ENCODE measurements at places on chromosomes 1 and 21.

DNA sequence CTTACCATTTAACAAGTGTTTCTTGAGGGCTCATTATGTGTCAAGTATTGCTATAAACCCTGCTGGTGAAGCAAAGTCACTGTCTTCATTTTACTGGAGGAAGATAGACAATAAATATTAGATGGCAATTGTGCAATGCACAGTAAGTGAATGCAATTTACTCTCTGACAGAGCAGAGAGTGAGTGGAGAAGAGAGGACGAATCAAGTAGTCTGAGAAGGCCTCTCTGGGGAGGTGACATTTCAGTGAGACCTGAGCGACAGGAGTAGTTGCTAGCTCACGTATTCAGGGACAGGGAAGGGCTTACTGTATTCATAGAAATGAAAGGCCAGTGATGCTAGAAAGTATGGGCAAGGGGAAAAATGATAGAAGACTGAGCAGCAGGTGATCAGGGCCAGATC, 1.2 kb upstream of the NMNAT2 start:
- no peak for DNase-seq

DNA sequence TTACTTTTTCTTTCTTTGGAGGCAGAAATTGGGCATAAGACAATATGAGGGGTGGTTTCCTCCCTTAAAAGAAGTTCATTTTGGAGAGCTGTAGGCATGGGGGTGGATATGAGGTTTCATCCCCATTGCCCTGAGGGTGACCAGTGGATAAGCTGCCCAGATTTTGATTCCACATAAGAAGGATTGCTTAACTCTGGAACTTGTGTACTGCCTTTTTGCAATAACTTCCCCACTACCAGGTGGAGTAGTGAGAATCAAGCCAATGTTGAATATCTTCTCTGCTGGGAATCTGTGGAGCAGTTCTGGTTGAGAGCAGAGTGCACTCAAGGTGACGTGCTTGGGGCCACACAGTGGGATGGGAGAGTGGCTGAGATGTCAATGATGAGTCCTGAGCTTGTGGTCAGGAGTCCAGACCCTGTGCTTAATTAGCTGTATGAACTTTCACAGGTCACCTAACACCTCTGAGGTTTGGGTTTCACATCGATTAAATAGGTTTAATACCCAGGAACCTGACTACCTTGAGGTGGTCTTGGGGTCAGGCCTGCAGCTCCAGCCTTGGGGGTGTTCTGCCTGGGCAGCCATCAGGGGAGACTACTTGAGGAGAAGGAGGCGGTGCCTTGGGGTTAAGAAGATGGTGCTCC, 152.9 kb downstream of the FCRL5 start:
- no peak for DNase-seq

DNA sequence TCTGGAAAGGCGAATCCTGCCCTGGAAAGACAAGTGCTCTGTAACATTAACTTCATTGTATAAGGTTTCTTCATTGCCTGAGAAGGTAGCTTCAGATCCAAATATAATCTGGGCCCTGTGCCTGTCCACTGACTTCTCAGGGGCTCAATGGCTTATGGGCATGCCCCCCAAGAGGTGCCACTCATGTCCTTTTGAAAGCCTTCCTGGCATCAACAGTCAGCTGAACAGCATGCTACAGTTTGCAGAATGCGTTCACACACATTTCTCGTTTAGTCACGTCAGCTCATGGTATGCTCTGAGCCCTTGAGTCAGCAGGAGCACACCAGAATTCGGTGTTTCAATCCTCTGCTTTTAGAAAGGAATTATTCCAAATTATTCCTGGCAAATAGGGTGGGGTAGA, 23.8 kb downstream of the TMCC2 start:
- no peak for DNase-seq

DNA sequence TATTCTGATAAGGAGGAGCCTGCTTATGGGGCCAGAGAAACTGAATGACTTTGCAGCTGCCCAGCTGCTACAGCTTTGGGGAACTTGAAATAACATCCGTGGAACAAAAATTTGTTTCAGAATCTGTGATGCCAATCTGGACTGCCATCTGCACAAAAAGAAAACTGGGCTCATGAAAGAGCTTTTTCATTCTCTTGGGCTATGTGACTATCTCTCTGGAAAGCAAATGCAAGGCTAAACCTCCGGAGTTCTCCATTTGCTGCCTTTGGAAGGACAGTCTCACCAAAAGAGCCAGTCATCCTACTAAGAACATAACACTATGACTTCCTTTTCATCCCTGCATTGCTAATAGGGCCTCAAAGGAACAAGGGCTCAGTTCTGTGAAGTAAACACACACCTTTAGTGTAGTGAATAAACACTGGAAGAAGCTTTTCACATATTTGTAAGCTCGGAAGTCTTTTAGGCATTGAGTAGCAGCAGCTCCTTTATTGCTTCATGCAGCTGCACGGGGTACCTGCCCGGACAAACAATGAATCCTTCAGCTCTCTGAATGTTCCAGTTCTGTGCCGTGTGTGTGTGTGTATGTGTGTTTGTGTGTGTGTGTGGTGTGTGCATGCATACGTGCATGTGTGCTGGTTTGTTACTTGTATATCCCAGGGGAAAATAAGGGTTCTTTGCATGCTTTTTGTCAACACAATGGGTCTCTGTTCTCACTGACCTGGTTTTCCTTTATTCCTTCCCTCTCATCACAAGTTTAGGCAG, 255.5 kb upstream of the SGIP1 start:
- no peak for DNase-seq

DNA sequence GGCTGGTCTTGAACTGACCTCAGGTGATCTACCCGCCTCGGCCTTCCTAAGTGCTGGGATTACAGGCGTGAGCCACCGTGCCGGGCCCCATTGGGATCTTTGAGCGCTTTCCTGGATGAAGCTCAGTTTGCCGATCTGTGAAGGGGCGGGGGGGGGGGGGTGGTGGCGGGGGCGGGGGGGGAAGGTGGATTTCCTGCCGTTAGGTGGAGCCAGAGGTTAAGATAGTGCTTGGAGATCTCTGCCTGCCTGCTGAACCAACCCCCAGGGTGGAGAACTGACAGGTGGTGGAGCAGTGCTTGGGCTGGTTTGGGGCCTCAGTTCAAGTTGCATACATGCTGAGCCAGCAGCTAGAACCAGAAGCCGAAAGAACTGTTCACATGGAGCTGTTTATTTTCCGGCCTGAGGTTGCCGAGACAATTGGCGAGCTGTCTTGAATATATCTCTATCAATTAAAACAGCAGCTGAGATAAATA, 1.7 kb downstream of the TMCC2 start:
- DNase-seq, result peak; percentile 44

- peak; percentile 50 for DNase-seq
Observed at GRCh38 chr1:215082532-215083382, at the start of gene KCNK2. Gene KCNK2, plus strand, starts transcription at chr1:215082737. Its CDS starts 649 bp downstream, at chr1:215083386.

- no peak for DNase-seq
Observed at GRCh38 chr1:225778337-225778669, 677 bp downstream of the SRP9 start.

DNA sequence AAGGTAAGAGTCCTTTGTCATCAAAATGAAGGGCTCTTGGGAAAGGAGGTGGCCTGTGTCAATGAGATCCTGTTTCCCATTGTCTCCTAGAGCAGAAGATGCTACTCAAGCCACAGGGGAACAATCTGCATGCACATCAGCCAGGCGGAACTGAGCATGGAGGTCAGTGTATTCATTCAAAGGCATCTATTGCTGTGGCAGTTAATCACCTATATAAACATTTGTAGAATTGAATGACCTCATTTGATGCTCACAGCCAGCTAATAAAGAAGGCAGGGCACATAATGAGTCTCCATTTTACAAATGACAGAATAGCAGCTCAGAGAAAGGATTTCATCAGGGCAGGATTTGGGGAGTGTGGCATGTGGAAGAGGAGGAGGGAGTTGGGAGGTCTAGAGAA, 5.7 kb upstream of the FYB2 start:
- peak; percentile 17 for DNase-seq

DNA sequence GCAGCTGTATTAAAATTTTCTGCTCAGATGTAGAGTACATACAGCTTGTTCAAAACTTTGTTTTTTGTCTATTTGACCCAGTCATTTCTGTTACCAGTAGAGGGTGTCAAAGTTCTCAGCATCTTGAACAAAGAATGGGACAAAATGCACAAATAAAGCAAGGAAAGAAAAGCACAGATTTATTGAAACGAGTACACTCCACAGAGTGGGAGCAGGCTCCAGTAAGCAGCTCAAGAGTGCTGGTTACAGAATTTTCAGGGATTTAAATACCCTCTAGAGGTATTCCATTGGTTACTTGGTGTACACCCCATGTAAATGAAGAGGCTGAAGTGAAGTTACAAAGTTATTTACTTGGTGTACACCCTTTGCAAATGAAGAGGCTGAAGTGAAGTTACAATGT, 8.9 kb upstream of the PRMT6 start:
- peak; percentile 1 for DNase-seq

GRCh38 chr1:157894613-157895165, 53.1 kb upstream of the CD5L start:
- DNase-seq, result no peak

DNA sequence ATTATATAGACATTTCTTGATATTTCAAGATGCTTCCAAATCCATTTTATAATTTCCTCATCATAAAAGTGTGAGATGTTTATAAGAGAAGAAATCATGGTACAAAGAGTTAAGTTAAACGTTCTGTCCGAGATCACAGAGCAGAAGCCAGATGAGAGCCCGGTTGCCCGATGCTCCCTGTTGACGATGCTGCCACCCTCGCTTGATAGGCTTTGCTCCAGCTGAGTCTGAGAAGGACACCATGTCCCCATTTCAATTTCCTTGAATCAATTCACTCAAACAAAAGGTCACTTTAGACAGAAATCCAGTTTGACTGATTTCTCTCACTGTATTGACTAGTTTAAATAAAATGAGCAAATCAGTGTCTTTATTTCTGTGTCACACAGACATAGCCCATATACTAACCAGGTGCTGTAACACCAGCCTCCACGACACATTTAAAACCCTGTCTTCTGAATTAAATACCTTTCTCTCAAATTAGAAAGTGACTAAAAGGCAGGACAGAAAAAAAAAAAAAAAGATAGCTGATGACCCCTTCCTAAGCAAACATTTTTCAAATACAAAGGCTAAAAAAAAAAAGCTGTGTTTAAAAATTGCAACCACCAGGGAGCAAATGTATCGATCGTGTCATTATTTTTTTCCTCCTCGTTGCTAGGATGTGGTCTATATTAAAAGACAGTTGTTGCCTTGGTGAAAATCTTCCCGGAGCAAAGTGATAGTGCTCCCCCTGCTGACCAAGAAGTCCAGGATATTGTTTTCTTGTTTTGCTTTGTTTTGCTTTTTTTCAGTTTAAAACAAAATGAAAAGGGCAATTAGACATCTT, 35.2 kb downstream of the DNASE2B start:
- peak; percentile 74 for DNase-seq

GRCh38 chr1:16189003-16189402, 23.4 kb downstream of the ARHGEF19 start:
- DNase-seq, result peak; percentile 45

DNA sequence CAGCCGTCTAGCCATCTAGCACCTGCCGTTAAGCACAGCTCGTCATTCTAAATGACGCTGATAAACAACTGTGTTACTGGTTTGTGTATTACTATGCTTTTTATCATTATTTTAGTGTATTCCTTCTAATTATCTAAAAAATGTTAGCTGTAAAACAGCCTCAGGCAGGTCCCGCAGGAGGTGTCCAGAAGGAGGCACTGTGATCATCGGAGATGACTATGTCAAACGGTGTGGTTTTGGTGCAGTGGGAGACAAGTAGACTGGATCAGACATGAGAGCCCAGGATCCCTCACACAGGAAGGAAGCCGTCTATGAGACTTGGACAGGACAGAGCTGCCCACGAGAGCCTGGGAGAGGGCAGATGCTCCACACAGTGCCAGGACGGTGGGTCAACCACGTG, 55.3 kb upstream of the COL6A1 start:
- no peak for DNase-seq
